ENCODE measurements at places on chromosomes 5 and 9.

DNA sequence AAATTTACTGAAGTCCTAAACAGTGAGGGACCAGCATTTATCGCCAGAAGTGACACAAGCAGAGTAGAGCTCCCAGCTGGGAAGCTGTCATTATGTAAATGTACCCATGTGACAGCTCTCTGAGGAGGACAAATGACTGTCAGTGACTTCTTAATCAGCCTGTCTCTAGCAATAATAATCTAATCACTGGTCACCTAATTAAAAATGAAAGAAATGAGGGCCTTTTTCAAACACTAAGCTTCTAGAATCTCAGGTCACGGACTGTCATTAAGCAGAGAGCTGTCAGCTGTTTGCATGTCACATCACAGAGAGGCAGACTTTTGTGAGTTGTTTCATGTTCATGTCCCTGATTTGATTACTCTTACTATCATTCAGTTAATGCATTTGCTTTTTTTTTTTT, 77.9 kb upstream of the FBXL17 start:
- DNase-seq = no peak

DNA sequence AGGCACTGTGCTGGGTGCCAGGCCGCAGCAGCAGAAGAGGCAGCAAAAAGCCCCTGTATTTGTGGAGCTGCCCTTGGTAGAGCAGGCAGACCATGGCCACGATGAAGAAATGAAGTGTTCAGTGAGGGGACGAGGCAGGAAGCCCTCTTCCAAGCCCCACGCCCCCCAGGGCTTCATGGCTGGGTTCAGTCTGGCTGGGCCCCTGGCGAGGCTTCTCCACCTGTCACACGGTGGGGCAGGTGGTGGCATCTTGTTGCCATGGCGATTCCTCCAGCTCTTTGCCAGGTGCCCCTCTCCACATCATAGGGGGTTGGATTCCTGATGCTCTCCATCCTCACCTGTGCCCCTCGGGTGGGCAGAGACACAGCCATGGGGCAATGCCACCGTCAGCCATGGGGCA, 21.5 kb downstream of the ADGRD2 start:
- no peak for DNase-seq

DNA sequence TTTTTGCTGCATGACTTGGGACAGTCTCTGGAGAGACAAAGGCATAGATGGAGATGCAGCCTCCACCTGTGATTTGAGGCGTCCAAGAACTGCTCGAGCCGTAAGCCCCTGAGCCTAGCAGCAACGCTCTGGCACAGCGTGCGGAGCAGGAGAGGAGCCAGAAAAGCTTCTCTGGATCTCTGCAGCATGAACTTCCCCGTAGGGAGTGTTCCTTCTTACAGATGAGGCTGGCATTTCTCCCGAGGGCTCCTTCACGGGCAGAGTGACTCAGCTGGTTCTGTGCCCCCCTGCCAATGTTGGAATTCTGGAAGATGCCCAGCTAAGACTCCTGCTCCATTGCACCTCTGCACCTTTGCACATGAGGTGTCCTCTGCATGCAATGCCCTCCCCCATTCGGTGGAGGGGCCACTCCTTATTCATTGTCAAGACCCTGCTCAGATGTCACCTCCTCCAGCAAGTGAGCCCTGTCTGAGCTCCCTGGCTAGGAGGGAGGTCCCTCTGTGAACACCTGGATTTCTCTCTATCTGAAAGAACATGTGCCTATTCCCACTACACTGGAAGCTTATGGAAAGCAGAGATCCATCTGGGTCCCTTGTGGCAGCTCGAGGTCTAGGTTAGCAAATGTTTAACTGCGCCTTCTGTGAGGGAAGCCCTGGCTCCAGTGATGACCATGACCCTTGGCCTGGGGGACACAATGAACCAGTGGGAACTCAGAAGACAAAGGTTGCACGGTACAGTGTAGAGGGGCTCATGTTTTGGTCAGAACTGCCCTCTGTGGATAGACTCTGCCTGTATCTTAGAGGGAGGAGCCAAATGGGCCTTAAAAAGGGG, 39.6 kb downstream of the SH3PXD2B start:
- no peak for DNase-seq

- no peak for DNase-seq
These were observed 1.2 kb downstream of the ZBTB5 start for GRCh38 chr9:37464006-37464405.

DNA sequence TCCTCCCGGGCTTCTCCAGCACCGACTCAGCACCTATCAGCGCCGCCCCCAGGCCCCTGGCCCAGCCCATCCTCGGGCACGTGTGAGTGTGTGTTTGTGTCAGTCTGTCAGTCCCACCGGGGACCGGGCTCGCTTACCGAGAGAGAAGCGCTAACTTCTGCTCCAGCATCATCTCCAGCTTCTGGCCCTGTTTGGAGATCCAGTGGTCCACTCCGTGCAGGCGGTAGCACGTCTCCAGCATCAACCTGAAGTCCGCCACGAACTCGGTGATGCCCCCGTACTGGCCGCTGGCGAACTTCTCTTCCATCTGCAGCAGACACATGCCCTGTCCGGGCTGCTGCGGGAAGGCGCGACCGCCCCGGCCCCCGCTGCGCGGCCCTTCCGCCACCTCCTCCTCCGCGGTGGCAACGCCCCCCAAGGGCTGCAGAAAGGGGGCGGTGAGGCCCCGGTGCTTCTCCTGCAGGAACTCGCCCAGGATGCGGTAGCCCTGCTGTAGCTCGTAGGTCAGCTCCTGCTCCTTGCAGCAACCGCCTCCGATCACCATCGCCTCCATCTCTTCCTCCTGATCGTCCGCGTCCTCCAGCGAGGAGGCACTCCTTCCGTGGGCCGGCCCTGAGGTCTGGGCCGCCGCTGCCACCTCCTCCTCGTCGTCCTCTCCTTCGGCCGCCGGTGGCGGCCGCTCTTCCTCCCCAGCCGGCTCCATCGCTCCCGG, 8.2 kb downstream of the RANBP6 start:
- no peak for DNase-seq

DNA sequence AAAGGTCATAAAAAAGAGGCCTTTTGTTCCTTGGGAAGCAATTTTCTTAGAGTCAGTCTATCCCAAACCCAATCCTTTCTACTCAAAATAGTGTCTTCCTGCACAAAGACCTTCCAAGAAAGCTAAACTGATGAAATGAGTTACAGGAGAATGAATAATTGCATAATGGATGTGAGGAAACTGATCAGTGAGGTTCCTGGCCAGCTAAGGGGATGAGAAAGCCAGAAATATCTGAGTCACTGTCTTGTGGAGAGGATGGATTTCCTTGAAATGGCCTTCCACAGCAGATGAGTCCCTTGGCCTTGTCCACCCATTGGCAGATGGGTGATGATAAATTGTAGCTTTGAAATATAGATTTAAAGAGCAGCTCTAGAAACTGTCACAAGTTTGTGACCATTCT, 756.1 kb downstream of the DNAH5 start:
- no peak for DNase-seq

DNA sequence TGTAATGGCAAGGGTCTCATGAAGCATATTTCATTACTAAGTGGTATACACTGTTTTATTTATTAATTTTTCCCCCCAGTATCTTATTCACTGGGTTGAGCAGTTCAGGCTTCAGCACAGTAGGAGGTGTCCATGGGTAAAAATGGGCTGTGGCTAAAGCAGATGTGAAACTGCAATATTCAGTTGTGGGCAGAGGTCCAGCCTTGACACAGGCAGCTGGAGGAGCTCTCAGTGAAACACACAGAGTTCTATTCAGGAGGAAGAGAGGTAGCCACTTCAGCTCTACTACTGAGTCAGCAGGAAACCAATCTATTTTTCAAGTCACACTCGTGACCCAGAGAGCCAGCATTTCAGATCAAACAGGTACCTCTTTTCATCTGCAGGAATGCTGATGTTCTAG, 418.3 kb downstream of the CDH10 start:
- DNase-seq = no peak

GRCh38 chr9:37575511-37575914, 667 bp downstream of the FBXO10 start:
- no peak for DNase-seq

DNA sequence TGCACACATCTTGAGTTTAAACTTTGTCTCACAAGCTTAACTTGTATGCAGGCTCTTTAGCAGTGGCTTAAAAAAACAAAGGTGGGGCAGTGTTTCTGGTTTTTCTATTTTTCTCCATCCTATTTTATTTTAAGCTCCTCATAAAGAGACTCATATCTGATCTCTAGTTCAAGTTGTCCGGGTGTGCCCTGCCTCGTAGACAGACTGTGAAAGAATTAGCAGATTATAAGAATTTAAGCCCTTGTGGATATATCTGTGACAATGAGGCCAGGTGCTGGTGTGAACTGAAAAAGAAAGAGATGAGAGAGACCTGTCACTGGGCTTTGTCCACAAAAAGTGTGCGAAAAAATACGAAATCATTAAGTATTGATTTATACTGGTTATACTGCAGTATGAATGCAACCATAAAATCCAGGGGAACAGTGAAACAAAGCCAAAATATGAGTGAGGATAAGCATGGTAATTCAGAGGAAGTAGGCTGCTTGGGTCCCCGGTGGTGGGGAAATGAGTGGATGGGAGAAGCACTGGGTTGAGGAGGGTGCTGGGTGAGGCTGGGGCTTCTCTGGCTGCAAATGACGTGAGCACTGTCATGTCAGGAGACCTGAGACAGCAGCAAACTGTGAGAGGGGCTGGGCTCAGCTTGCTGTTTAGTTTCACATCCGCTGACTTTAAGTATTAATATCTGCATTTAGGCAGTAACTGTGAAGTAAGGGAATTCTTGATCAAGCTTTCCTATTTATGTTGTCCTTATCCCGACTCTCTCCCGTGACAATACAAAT, 179.7 kb upstream of the ANKRD55 start:
- DNase-seq = no peak

- no peak for DNase-seq
These were observed 42.4 kb downstream of the C5orf15 start for GRCh38 chr5:133925866-133926488.

DNA sequence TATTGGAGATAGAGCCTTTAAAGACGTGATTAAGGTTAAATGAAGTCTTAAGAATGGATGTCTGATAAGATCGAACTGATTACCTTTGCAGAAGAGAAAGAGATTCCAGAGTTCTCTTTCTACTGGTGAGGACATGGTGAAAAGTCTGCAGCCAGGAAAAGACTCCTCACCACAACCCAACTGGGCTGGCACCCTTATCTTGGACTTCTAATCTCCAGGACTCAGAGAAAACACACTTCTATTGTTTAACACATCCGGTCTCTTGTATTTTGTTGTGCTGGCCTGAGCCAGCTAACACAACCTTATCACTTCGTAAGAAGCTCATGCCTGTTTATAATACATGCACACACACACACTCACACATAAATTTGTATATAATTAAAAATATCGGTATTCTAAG, 489.1 kb downstream of the PRDM9 start:
- no peak for DNase-seq

DNA sequence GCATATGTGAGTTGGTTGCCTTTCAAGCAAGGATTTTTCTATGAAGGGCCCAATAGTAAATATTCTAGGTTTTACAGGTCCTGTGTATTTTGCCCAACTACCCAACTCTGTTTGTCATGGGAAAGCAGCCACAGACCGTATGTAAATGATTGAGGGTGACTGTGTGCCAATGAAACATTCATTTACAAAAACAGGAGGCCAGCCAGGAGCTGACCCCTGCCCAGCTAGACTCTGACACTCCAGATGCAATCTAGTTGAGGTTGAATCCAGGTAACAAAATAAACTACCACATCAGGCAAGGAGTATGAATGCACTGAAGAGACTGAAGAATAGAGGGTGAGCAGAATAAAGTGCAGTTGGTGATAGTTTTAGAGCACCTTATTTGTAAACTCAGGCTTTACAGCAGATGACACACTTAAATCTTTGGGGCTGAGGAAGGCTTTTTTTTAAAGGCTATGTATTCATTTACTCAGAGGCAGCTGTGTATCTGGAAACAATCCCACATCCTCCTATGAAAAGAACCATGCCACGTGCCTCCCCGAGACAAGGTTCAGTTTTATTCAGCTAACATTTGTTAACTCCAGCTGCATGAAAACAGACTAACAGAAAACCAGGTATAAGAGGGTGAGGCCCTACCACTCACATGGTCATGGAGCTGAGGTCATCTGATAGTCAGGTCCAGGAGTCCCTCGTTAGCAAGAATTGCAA, 60.7 kb downstream of the SLC1A1 start:
- no peak for DNase-seq

GRCh38 chr5:88680253-88681132, 202.5 kb downstream of the MEF2C start:
- DNase-seq = peak; percentile 48

GRCh38 chr5:117494188-117494587, 919.6 kb upstream of the SEMA6A start:
- no peak for DNase-seq

DNA sequence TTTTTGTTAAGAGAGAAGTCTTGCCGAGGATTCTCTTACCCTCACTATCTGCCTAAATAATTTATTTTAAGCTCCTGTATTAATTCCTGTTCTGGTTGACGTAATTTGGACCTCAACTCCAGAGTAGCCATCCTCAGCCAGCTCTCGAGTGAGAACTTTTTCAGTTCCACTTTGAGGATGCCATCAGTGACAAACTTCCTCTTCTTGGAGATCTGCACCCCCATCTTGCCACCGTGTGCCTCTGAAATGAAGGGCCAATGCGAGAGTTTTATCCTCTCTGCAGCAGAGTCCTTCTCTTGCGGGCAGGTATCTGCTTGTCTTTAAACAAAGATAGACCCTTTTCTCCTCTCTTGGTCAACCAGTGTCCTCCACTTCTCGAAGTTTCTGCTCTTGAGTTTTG, 19.5 kb upstream of the TMEM174 start:
- DNase-seq = no peak

DNA sequence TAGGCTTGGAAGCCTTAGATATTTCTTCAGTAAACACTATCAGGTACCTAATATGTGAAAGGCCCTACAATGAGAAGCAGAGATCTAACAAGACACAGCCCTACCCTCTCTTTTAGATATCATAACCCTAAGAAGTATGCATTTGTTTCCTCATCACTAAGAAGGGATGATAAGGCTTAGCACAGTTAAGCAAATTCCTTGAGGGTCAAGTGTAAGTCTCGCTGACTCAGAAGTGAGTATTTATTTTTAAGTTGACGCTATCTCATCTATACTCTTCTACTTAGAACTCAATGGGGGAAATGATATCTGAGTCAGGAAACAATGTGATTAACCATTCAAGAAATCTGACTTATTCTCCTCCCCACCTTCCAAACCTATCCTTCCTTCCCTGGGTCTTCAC, 149.7 kb downstream of the ESM1 start:
- DNase-seq = no peak

DNA sequence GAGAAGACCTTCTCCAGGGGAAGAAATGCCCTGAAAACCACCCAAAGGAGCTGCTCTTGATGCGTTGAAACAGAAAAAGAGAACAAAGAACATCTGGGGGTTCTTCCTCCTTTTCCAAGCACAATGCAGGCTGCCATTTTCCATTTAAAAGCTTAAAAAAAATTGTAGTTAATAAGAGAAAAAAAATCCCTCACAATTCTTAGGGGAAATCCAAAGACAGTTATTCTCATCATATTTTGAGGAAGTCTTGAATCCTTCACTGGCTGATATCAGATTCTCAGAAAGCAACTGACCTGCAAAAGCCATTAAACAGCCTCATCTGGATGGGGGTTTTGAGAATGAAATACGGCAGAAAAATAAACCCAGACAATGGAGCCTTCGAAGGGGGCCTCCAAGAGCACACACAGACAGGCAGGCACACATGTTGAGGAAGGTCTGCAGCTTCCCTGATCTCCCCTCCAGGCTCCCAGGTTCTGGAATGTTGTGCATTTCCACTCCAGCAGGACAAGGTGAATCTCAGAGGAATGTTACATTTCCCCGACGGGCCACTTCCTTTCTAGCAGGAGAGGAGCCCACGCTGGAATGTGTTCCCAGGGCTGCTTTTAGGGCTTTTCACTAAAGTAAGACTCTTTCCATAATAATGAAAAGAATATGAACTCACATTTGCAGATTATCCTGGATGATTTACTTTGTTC, 159.4 kb upstream of the S1PR3 start:
- no peak for DNase-seq

- no peak for DNase-seq
These were observed 38.1 kb upstream of the CD180 start for GRCh38 chr5:67234671-67235176.
